ENCODE measurements at places on chromosomes 12 and 14.

DNA sequence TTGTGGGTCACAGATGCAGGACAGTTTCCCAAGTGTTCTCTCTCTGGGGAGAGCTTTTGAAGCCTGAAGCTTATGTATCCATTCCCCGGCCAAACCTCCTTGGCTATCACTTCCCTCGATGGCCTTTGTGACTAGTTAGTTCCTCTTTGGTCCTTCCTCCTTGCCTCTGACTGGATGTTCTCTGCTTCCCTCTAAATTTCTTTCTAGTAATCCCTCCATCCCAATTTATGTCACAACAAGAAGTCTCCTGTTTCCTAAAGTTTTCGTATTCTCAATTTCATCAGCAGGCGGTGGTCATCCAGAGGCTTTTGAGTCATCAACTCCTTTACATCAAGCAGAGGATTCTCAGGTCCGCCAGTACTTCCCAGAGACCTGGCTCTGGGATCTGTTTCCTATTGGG, 27.5 kb downstream of the A2ML1 start:
- no peak for DNase-seq

- DNase-seq: no peak
Measured at GRCh38 chr12:27521066-27521465, 2.9 kb upstream of the PPFIBP1 start.

GRCh38 chr14:49754570-49755097, 13.3 kb upstream of the KLHDC2 start:
- no peak for DNase-seq

- no peak for DNase-seq
Measured at GRCh38 chr12:26298785-26299621, 103.6 kb downstream of the SSPN start.

GRCh38 chr12:22255097-22255496, 79.4 kb downstream of the ST8SIA1 start:
- no peak for DNase-seq
